ENCODE measurements at places on chromosomes 16 and 17. TPM values are rescaled to one million over a fixed set of nuclear protein-coding genes. Genes with fewer than 3 reads are reported as not detected.
A peak's percentile ranks its signal among the peaks of the same experiment; 100 is the strongest.

GRCh38 chr17:17391668-17392370 is 85.0 kb upstream of the MED9 start:
- DNase-seq: peak; percentile 81
- H3K4me3 ChIP-seq: peak overlapping the region; percentile 71
- H3K27me3 ChIP-seq: no peaks in the 10 kb centered on the region
- peak overlapping the region; percentile 2 for H3K27ac ChIP-seq
- H3K36me3 ChIP-seq: no peaks in the 10 kb centered on the region
- peaks cover 15% of the 10 kb centered on the region for H3K4me1 ChIP-seq

DNA sequence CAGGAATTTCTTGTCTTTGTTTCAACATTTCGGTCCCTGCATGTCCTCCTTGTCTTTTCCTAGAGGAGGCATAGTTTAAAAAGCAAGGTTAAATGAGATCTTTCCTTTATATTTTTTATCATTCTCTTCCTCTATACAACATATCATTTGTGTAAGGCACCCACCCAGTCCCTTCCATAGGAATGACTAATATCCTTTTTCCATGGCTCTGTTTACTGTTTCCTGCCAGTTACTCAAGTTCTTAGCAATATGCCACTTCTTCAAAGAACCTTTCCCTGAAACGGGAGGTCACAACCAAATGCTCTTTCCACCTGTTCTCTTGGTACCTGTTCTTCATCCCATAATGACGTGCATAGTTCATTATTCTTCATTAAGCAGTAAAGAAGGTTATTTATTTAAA is 1237.1 kb upstream of the GOT2 start:
- no peak for DNase-seq
- H3K27ac ChIP-seq: no peak overlapping the region
- no peak overlapping the region for H3K4me3 ChIP-seq
- H3K4me1 ChIP-seq: no peaks in the 10 kb centered on the region
- H3K27me3 ChIP-seq: no peaks in the 10 kb centered on the region

DNA sequence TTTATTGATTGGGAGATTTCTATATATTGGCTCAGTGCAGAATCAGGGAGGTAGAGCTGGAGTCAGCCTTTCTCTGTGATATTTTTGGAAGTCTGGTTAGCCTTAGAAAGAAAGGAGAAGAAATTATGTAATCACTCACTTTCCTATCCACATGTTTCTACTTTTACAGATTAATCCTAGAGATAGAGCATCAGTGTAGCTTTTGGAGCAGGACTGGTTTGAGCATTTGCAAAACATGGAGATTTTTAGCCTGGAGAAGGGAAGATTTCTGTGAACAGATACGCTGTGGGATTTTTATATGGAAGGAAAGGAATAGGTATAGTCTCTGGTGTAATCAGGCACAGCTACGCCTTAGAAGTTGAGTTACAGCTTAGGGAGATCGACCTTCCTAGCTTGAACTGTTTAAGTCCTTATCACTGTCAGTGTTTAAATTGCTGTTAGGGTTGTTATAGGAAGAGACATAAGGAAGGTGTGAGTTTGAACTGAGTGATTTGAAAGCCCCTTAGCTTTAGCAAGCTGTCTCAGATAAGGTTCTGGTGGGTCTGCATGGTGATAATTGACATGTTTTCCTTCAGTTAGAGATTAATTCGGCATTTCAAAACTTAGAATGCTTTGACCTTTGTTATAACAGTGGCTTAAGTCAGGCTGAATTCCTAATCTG is 20.5 kb downstream of the METTL9 start:
- no peak for DNase-seq
- no peak overlapping the region for H3K27ac ChIP-seq
- H3K27me3 ChIP-seq: no peaks in the 10 kb centered on the region
- no peak overlapping the region for H3K4me3 ChIP-seq
- H3K36me3 ChIP-seq: peaks cover 32% of the 10 kb centered on the region

GRCh38 chr17:33199571-33200510 is 93.3 kb downstream of the ASIC2 start:
- H3K27ac ChIP-seq: no peak overlapping the region
- DNase-seq: no peak
- H3K4me3 ChIP-seq: no peak overlapping the region
- no peaks in the 10 kb centered on the region for H3K36me3 ChIP-seq
- peaks cover 4% of the 10 kb centered on the region for H3K27me3 ChIP-seq
- H3K4me1 ChIP-seq: no peaks in the 10 kb centered on the region

- peak; percentile 72 for DNase-seq
- H3K27me3 ChIP-seq: peaks cover 2% of the 10 kb centered on the region
- H3K4me1 ChIP-seq: peaks cover 26% of the 10 kb centered on the region
- H3K4me3 ChIP-seq: peak within 1 kb of the TSS; percentile 24
- no peak within 1 kb of the TSS for H3K27ac ChIP-seq
Observed at GRCh38 chr17:74325743-74326379, at the start of gene KIF19. Gene KIF19, plus strand, starts transcription at chr17:74326226. Its CDS starts 124 bp downstream, at chr17:74326350.

Gene FOXC2
- not detected for total RNA-seq

Gene CDK3
- 3.7 TPM for total RNA-seq

Measured in activated CD4-positive, alpha-beta memory T cell treated with anti-CD3 and anti-CD28 coated beads for 36 hours (primary cell).